ENCODE measurements at places on chromosomes 7 and 10. TPM values are rescaled to one million over a fixed set of nuclear protein-coding genes. Genes with fewer than 3 reads are reported as not detected.

- no peak for DNase-seq
Observed at GRCh38 chr10:11322698-11323097, 288.8 kb downstream of the USP6NL start.

IRF5 gene
- 0.60 TPM for total RNA-seq

GRCh38 chr10:125060482-125060825, 99.9 kb downstream of the CTBP2 start:
- no peak for DNase-seq

- no peak for DNase-seq
Observed at GRCh38 chr10:124532106-124532641, 70.6 kb downstream of the LHPP start.

DNA sequence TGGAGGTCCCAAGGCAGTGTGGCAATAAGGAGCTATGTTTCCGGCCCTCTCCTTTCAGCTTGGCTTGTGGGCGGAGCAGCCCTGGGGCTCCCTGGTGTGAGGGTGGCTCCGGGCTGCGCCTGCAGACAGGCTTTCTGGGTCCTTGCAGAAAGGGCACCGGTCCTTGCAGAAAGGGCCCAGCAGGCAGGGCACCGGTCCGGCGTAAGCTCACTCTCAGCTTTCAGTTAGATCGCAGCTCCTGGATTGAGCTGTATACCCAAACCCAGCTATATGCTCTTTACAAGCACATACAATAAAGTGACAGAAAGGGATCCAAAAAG, 293.8 kb upstream of the SHH start:
- DNase-seq: no peak

GRCh38 chr10:95998255-95998784, 45.1 kb upstream of the CCNJ start:
- DNase-seq: no peak

GIMAP4 gene
- total RNA-seq: not detected

DNA sequence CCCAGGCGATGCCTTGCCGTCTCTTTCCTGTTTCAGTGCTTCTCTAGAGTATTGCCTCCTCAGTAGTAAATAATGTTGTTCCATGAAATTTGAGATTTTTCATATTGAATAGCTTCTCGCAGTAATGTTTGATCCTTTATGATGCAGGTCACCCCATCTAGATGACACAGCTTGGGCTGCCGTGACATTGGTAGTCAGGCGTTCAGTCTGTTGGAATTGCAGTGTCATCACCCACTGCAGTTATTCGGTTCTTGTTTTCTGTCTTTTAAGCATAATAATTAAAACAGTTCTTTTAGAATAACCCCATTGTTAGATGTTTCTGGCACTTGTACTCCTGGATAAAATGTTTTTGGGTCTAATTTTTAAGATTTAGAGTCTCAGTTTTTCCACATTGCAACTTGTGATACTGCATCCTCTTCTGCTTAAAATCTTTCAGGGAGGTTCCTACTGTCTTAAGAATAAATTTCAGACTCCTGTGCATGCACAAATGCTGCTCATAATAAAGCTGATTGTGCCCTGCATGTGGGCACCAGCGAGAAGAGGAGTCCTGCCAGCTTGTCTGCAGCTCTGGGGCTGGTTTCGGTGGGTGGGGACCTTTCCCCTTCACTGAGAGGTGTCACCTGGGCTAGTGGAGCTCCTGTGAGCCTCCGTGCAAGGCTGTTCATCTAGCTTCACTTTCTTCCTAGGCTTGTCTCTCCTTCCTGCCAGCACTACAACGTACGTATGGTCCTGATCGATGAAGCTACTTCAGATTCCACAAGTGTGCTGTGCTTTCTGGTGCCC, 44.8 kb downstream of the SDK1 start:
- DNase-seq: no peak

- no peak for DNase-seq
Observed at GRCh38 chr7:117793521-117793920, 79.7 kb downstream of the CTTNBP2 start.

- DNase-seq: peak; percentile 23
Observed at GRCh38 chr7:87702326-87702725, 74.1 kb downstream of the RUNDC3B start.

PLEKHS1 gene
- total RNA-seq: not detected

DNA sequence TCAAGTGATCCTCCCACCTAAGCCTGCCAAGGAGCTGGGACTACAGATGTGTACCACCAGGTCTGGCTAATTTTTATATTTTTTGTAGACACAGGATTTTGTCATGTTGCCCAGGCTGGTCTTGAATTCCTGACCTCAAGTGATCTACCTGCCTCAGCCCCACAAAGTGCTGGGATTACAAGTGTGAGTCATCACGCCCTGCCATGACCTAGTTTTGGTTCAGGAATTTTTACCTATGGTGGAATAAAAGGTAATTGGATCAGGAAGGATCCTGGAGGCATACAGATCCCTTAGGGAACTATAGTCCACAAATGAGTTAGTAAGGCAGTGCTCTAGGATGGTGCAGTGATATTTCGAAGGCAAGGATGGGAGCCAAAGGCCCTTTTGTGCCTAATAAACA, 717.9 kb downstream of the PHTF2 start:
- no peak for DNase-seq

TLX1 gene
- total RNA-seq: not detected

GRCh38 chr7:48414011-48414732, 242.9 kb downstream of the ABCA13 start:
- DNase-seq: no peak

CCL24 gene
- total RNA-seq: not detected

DNA sequence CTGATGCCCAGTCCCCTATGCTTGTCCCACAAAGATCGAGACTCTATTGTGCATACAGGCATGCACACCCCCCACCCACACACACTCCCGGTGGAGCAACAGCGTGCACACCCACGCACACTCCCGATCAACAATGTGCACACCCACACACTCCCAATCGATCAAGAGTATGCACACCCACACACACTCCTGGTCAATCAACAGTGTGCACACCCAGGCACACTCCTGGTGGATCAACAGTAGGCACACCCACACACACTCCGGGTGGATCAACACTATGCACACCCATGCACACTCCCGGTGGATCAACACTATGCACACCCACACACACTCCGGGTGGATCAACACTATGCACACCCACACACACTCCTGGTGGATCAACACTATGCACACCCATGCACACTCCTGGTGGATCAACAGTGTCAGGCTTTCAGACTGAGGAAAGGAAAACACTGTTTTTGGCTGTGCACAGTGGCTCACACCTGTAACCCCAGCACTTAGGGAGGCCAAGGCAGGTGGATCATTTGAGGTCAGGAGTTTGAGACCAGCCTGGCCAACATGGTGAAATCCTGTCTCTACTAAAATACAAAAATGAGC, 118.8 kb downstream of the PTPRN2 start:
- no peak for DNase-seq

DNA sequence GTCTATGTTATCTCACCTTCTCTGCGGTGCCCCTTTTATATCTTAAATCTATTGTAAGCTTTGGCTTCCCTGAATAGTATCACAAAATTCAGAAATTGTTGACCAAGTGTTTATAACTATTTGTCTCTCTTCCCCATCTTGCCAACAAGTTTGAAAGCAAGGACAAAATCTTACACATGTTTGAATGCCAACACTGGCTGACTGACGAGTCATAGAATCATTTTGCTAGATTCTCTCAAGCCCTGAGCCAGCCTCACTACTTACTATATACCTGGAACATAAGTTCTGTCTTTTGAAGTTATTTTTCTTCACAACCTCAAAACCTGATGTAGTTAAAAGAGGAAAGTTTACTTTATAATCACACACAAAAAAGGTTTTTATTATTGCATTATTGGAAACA, 700.7 kb downstream of the PHTF2 start:
- no peak for DNase-seq

GRCh38 chr10:78982726-78983125, 86.0 kb upstream of the ZMIZ1 start:
- DNase-seq: no peak

GRCh38 chr7:158428837-158429753, 158.5 kb downstream of the PTPRN2 start:
- DNase-seq: no peak

DNA sequence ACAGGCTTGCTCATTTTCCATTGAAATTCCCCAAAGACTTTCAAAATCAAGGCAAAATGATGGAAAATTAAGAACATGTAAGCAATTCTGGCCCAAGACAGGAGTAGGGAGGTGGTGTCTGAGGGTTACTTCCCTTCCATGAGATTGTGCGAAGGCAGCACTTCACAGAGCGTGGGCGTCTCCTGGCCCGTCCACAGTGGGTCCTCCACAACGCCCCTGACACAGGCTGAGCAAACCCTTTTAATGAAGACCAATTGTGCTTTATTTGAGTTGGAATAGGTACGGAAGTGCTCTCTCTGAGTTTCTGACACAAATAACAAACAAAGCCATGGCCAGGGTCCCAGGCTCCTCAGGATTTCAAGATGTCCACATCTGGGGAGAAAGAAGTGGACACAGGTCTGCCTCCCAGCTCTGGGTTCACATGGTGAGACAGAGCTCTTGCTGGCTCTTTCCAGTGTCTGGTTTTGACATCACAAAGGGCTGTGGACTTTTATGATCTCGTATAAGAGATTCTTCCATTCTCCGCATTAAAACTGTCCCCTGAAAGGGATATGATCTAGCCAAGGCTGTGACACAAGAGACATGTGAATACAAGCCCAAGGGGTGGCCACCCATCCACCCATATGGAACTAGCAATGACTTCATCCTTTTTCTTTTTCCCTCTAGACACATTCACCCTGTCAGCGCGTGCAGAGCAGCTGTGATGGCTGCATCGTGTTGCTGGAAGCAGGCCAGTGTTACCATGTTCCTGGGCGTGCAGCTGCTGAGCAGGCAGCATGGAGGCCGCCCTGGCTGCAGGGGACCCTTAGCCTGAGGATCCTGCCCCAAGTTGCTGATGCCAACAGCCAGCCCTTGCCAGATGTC, 145.6 kb downstream of the ADAM12 start:
- peak; percentile 79 for DNase-seq

ZNF467 gene
- 0.80 TPM for total RNA-seq
